Thymus (tissue), 14 donors: ENCODE measurements at places on chromosomes 12 and 14. TPM values are rescaled to one million over a fixed set of nuclear protein-coding genes. Genes with fewer than 3 reads are reported as not detected.

- peaks cover 37% of the 10 kb centered on the region for H3K4me1 ChIP-seq
- peak; percentile 69 for DNase-seq
- peak overlapping the region; percentile 42 for H3K4me3 ChIP-seq
- H3K27me3 ChIP-seq, result no peaks in the 10 kb centered on the region
- peak overlapping the region; percentile 92 for H3K27ac ChIP-seq
- H3K36me3 ChIP-seq, result no peaks in the 10 kb centered on the region
Measured at GRCh38 chr14:33946679-33947476, 4.0 kb downstream of the EGLN3 start.

GRCh38 chr12:125989696-125990095 is 924.5 kb downstream of the AACS start:
- H3K27me3 ChIP-seq, result no peaks in the 10 kb centered on the region
- H3K36me3 ChIP-seq, result no peaks in the 10 kb centered on the region
- no peak overlapping the region for H3K4me3 ChIP-seq
- no peaks in the 10 kb centered on the region for H3K4me1 ChIP-seq
- no peak overlapping the region for H3K27ac ChIP-seq

- DNase-seq, result no peak
- no peak overlapping the region for H3K4me3 ChIP-seq
- no peaks in the 10 kb centered on the region for H3K4me1 ChIP-seq
- H3K36me3 ChIP-seq, result no peaks in the 10 kb centered on the region
- H3K27me3 ChIP-seq, result no peaks in the 10 kb centered on the region
- no peak overlapping the region for H3K27ac ChIP-seq
Measured at GRCh38 chr12:22410486-22410885, 76.0 kb upstream of the ST8SIA1 start.

The TGFB3 gene
- total RNA-seq, result 9.0 TPM

DNA sequence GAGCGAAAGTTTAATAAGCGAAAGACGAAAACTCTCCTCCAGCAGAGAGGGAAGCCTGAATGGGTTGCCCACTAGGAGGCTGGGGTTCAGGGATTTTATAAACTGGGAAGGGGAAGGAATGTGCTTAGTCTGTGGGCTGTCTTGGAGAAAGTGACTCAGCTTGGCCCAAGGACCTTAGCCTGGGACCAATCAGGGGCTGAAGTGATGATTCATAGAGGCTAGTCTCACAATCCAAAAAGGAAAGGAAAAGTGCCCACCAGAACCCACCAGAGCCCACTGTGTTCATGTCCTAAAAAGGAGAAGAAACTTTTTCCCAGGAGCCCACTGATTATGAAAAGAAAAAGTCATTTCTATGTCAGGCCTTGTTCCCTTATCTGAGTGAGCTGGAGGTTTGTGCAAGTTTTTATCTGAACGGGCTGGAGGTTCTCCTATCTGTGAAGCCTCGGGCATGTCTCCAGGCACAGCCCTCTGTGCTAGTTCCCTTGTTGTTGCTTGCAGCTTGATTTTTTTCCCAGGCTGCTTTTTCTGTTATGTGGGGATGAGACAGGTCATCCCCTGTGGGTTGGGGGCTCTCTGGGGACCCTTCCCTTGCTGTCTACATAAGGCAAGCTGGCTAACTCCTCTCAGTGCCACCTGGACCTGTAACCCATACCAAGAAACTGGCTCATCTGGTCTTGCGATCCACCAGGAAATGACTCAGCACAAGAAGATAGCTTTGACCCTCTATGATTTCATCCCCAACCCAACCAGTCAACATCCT is 8.3 kb upstream of the GOLGA5 start:
- no peak overlapping the region for H3K27ac ChIP-seq
- H3K4me3 ChIP-seq, result no peak overlapping the region
- H3K4me1 ChIP-seq, result peaks cover 8% of the 10 kb centered on the region
- DNase-seq, result no peak
- no peaks in the 10 kb centered on the region for H3K36me3 ChIP-seq
- no peaks in the 10 kb centered on the region for H3K27me3 ChIP-seq

DNA sequence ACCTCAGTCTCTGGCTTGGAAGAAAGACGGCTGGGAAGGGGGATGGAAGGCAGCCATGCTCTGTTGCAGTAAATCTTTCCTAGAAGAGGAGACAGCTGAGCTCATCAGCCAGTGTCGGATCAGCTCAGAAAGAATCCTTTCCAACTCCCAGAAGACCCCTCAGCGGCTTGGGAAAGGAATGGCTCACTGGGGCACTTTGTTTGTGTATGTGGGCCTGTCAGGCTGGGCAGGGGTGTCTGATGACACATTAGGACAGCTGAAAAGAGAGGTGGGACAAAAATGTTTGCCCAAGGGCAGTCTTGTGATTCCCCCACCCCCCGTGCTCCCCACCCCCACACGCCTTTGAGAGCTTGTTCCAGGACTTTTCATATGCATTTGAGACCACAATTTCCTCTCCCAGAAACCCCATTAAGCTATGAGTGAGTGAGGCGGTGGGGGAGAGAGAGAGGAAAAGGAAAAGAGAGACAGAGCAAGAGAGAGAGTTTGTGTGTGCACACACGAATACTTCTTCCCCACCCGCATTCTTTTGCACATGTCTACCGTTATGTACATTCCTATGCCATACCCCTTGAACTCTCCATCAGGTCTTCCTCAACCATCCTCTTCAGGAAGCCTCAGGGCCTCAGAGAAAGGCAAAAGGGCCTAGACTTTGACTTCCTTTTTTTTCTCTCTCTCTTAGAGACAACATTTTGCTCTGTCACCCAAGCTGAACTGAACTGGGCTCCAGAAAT is 198.9 kb downstream of the ZFP36L1 start:
- H3K4me3 ChIP-seq, result no peak overlapping the region
- no peak for DNase-seq
- H3K4me1 ChIP-seq, result peaks cover 9% of the 10 kb centered on the region
- no peaks in the 10 kb centered on the region for H3K27me3 ChIP-seq
- H3K36me3 ChIP-seq, result no peaks in the 10 kb centered on the region

- no peak overlapping the region for H3K4me3 ChIP-seq
- no peaks in the 10 kb centered on the region for H3K36me3 ChIP-seq
- no peaks in the 10 kb centered on the region for H3K4me1 ChIP-seq
- DNase-seq, result no peak
Measured at GRCh38 chr12:41467591-41468325, 279.6 kb downstream of the PDZRN4 start.

DNA sequence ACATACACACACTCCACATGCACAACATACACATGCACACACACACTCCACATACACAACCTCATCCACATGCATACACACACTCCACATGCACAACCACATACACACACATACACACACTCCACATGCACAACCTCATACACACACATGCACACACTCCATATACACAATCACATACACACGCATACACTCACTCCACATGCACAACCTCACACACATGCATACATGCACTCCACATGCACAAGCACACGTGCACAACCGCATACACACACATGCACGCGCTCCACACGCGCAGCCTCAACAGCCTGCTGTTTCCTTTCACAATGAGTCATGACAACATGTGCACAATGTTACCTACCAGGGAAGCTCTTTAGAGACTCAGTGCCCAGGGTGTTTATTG is 61.2 kb upstream of the TMEM132C start:
- no peak overlapping the region for H3K27ac ChIP-seq
- DNase-seq, result no peak
- H3K27me3 ChIP-seq, result no peaks in the 10 kb centered on the region
- no peaks in the 10 kb centered on the region for H3K4me1 ChIP-seq
- no peaks in the 10 kb centered on the region for H3K36me3 ChIP-seq

GRCh38 chr14:74988131-74988530 is 14.6 kb upstream of the EIF2B2 start:
- no peak overlapping the region for H3K4me3 ChIP-seq
- no peaks in the 10 kb centered on the region for H3K4me1 ChIP-seq
- no peak overlapping the region for H3K27ac ChIP-seq
- no peaks in the 10 kb centered on the region for H3K36me3 ChIP-seq
- DNase-seq, result no peak
- no peaks in the 10 kb centered on the region for H3K27me3 ChIP-seq
